Neural crest cell (in vitro differentiated cells): ENCODE measurements at places on chromosomes 3 and 15.
A peak's percentile ranks its signal among the peaks of the same experiment; 100 is the strongest.

GRCh38 chr3:113251817-113252216 is 40.5 kb downstream of the BOC start:
- DNase-seq: no peak

DNA sequence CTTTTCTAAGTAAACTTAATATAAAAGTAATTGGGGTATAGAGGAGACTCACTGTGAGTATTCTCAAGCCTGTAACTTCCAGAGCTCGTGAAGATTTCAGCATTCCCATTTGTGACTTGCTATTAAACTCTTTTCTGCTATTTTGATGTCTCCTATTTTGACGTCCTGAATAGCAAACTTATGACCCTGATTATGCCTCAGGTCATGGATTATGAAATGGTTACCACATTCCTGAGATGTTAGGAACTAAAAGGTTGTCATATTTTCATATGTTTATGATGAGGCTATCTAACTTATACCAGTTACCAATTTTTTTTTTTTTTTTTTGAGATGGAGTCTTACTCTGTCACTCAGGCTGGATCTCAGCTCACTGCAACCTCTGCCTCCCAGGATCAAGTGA is 105.5 kb downstream of the ATG7 start:
- DNase-seq: no peak

DNA sequence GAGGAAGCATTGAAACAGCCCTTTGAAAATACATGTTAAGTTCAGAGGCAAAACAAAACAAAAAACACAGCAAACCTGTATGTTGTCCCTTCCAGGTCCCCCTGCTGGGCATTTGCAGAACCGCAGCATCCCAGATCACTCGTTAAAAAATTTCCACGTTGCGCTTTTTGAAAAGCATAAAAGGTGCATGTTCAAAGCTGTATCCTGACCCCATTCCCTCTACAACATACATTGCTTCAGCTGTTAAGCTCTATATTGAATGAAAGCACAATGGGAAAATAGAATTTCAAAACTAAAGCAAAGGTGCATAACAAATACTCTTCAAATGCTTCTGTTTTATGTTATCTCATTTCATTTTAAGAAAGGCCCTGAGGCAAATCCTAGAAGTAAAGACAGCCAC is 328.3 kb downstream of the THSD4 start:
- DNase-seq: peak; percentile 65

- no peak for DNase-seq
Observed at GRCh38 chr15:98433346-98433745, 215.0 kb upstream of the IGF1R start.

DNA sequence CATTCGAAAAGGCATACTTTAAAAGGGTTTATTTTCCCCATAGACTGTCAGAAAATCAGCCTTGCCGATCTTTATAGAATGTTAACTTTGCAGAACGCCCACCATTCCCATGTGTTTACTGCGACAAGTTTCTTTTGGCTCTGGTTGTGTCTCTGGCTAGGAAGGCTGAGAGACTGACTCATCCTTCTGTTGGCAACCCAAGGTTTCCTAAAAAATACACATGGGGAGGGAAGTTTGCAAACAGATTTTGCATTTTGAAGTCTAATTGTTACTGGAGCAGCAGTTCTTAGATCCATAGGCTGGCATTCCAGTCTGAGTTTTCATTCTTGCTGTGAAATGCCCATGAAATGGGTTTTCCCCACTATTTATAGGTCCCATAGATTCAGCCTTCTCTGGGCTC is 37.9 kb upstream of the MINAR1 start:
- no peak for DNase-seq

DNA sequence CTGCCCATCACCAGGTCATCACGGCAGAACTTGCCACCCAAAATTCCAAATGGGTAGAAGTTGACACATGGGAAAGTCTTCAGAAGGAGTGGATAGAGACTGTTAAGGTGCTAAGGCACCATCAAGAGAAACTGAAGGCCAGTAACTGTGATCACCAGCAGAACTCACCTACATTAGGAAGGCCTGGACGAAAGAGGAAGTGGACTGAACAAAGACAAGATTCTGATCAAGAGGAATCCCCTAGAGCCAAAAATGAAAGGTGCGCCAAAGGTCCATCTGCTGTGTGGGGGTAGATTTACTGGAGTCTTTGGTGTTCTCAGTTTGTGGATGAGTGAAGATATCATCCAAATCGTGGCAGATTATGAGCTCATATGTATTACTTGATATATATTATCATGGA is 46.3 kb upstream of the P3H2 start:
- DNase-seq: no peak
